Vagina (tissue), 2 donors: ENCODE measurements at places on chromosomes 3 and 15. TPM values are rescaled to one million over a fixed set of nuclear protein-coding genes. Genes with fewer than 3 reads are reported as not detected.

CFAP161 gene
- total RNA-seq: 8.6 TPM

DNA sequence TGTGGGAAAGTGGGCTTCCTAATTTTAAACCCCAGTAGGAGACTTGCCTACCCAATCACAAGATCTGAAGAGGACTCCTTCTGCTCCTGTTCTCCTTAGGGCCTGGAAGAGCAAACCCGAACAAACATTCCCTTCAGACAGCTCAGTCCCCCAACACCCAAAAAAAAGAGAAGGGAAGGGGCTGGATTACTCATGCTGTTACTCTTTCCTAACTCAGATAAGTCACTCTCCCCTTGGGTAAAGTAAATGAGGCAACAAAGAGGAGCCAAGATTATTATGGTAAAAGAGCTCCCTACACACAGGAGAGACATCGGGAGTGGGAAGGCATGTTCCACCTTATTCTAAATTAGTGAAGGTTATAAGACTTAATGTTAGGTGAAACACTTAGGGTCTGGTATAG lies 18.1 kb upstream of the LEKR1 start:
- DNase-seq: no peak

DNA sequence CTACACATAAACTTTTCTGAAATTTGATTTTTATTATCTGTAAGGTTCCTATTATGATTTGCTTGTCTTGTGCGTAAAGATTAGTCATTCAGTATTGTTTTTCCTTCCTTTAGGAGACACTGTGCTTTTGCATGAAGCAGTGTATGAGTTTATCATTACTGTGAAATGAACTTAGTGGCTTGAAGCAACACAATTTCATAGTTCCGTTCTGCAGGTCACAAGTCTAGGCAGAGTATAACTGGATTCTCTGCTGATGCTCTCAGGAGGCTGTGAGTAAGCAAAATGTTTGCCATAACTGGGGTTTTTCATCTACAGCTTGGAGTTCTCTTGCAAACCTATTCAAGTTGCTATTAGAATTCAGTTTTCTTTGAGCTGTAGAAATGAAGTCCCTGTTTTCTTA lies 1136.1 kb downstream of the OTOL1 start:
- no peak for DNase-seq

FAM174B gene
- 4.9 TPM for total RNA-seq

MYH15 gene
- not detected for total RNA-seq

MEIS2 gene
- total RNA-seq: 76.9 TPM

DNA sequence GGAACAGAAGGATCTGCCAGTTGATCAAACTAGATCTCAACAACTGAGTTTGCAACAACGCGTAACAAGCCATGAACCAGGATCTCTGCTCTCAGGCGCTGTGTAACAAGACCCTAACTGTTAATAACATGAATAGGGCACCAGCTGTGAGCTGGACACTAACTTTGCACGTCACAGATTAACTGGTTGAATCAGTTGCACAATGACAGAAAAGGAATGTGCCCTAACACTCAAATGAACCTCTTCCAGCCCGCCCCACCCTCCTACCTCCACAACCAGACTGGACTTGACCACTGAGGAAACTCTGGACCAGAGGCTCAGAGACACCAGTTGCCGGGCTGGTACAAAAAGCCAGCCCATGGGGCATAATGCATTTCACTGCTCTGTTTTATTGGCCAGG lies 34.3 kb downstream of the MCF2L2 start:
- DNase-seq: no peak

DNA sequence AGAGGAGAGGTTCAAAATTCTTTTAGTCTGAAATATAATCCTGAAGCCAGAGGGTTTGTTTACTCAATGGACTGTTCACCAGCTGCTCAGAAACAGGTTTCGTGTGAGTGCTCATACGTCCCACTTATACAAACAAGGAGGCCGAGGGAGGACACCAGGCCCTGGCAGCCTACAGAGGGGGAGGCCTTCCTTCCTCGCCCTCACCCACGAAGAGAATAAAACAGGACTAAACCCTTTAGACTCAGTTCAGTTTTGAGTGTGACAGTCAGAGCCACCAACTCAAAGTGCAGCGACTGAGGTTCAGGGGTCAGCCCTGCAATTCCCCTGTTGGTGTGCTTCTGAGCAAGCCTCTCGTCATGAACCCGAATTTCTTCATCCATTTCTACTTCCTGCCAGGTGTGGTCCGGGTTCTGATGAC lies 17.3 kb downstream of the FAM174B start:
- DNase-seq: no peak

- DNase-seq: no peak
These were observed 530.7 kb upstream of the CFAP20DC start for GRCh38 chr3:59580499-59580898.

- DNase-seq: no peak
These were observed 453.7 kb downstream of the NAALADL2 start for GRCh38 chr3:175312791-175313190.

GRCh38 chr15:79028411-79028964 lies 62.1 kb downstream of the RASGRF1 start:
- DNase-seq: no peak

GRCh38 chr15:76433798-76434400 lies 97.3 kb downstream of the ISL2 start:
- no peak for DNase-seq

DNAH12 gene
- total RNA-seq: 0.25 TPM

- DNase-seq: no peak
These were observed 6.6 kb downstream of the CSPG4 start for GRCh38 chr15:75705854-75706681.

SMAD6 gene
- 28.5 TPM for total RNA-seq

GOLGA8K gene
- 0.98 TPM for total RNA-seq

DNA sequence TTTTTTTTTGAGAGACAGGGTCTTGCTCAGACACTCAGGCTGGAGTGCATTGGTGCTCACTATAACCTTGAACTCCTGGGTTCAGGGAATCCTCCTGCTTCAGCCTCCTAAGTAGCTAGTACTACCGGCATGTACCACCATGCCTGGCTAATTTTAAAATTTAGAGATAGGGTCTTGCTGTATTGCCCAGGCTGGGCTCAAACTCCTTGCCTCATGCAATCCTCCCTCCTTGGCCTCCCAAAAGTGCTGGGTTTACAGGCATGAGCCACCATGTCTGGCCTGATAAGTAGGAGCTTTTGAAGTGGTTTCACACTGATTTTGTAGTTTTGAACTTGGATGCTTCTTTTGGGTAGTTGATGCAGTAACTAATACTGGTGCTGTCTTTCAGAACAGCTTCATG lies 7.8 kb downstream of the MAP2K1 start:
- no peak for DNase-seq

DNA sequence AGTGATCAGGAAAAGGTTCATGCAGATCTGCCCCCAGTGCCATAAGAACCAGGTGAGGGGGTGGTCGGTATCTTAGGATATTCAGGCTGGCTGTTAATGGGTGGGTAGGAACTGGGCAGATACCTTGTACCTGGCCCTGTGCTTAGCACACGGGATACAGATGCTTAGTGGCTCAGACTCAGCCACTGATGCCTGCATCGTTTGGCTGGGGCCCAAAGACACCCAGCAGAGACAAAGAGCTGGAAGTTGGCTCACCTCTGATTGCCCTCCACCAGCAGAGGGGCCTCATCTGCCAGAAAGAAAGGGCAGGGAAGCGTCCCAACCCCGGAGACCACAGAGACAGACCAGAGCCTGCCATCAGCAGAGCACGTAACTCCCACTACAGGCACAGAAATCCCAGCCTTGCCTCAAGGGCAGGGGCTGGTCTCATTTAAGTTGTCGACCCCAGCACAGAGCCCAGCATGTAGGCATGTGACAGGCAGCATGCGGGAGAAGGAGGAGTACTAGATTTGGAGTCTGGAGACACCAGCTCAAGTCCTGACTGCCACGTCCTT lies 64.1 kb upstream of the SLC6A1 start:
- DNase-seq: no peak

RBP2 gene
- not detected for total RNA-seq

GRCh38 chr3:132654190-132654589 lies 5.4 kb downstream of the ACAD11 start:
- no peak for DNase-seq

LSG1 gene
- total RNA-seq: 40.3 TPM
